ENCODE measurements at places on chromosomes 7 and 10.

DNA sequence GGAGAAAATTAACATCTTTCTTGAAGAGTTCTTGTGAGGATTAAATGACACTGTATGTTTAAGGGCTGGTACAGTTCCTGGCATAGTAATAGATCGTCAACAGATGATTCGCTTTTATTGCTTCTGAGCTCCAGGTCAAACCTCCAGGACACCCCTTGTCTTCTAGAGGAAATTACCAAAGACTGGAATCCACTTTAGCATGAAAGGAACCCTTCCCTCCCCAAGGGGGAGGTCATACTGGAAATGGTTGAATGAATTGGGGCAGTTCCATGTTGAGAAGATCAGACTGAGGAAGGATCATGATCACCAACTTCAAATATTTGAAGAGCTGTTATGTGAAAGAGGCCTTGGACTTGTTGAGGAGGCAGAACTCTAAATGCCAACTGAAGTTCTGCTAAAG, 8.9 kb downstream of the NFE2L3 start:
- DNase-seq = no peak

DNA sequence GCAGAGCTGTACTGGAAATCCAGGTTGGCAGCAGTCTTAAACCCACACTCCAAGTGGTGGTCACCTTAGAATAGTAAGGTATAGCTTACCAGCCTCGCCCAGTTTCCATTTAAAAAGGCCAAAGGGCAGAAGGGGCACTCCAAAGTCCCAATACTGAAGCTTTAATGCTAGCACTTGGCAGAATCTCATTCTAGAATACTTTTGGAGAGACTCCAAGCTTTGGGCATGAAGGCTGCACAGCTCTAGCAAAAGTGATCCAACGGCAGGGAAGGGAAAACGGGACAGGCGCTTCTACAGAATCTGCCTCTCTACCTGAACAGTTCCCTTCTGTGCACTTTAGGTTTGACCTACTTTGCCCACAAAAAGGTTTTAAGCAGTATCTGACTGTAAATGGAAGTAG, 19.7 kb downstream of the SMURF1 start:
- DNase-seq = no peak

- DNase-seq = peak; percentile 35
Measured at GRCh38 chr7:30164567-30164966, 29.8 kb downstream of the MTURN start.

GRCh38 chr10:114388275-114388674, 16.0 kb downstream of the AFAP1L2 start:
- DNase-seq = no peak

DNA sequence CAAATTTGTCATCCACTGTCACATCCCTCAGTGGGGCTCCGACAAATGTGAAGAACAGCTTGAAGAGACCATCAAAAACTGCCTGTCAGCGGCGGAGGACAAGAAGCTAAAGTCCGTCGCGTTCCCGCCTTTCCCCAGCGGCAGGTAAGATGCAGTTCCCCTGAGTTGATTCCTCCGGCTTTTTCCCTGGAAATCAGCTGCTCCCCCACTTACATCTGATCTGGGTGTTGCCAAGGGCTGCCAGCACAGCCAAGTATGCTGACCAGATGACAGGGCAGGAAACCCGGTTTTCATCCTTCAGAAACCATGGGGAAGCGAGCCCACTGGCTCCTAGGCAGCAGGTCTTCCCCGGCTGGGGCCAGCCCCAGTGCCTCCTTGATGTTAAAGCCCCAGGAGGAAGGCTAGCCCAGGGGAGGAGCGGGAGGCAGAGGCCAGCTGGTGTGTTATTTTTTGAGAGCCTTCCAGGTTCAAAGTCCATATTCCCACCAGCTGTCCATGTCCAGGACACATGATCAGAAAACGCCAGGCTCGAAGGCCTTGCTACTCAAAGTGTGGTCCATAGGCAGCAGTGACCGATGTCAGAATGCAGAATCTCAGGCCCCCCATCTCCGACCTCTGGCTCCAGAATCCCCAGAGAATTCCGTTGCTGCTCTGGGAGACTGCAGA, 23.4 kb downstream of the AIFM2 start:
- DNase-seq = no peak

DNA sequence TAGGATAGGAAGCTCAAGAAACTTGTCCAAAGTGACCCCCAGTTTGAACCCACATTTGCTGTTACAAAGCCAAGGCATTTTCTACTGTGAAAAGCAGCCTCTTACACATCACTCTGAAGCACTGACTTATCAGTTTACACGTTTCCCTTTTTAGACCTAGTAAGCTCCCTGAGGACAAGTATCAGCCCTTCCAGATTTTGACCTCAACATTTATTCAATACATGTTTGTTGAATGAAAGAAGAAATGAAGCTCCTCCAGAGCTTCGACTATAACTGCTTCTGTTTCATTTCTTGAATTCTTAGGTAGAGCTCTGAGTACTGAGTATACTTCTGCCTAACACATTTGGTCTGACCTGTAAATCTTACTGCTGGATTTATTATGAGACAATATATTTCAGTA, 2.7 kb downstream of the WASL start:
- no peak for DNase-seq

DNA sequence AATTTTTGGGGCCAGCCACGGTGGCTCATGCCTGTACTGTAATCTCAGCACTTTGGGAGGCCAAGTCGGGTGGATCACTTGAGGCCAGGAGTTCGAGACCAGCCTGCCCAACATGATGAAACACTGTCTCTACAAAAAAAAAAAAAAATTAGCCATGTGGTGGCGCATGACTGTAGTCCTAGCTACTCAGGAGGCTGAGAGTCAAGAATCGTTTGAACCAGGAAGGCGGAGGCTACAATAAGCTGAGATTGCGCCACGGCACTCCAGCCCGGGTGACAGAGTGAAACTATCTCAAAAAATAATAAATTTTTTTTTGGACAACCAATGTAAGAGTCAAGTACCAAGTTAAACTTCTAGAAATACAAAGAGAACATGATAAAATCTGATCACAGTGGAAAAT, 164.6 kb downstream of the AVL9 start:
- no peak for DNase-seq

DNA sequence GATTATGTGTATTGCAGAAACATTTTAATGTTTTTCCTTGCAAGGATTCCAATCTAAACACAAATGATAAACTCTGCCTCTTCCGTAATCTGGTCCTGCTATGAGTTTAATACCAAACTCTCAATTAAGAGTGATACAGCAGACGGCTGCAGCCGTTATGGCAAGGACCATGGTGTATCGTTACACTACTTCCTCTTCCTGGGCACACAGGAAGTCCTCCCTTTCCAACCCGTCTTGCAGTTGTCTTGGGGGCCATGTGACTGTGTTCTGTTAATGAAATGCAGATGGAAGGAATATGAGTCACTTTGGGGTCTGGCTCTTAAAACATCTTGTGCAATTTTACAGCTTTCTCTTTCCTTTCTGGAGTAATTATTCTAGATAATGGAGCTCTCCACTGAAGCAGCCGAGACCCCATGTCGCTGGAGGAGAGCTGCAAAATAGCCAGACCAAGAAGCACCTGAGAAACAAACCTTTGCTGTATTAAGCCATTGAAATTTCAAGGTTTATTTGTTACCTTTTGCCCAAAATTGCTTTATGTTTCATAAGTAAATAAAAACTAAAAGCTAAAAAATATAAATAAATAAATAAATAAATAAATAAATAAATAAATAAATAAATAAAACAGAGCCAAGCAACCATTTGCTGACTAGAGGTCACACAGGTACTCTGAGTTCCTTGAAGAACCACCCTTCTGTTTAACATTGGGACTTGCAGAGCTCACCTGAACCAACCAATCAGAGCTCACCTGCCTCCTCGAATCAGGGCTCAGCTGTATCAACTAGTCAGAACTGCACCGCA, 74.7 kb downstream of the FRMPD2 start:
- no peak for DNase-seq

DNA sequence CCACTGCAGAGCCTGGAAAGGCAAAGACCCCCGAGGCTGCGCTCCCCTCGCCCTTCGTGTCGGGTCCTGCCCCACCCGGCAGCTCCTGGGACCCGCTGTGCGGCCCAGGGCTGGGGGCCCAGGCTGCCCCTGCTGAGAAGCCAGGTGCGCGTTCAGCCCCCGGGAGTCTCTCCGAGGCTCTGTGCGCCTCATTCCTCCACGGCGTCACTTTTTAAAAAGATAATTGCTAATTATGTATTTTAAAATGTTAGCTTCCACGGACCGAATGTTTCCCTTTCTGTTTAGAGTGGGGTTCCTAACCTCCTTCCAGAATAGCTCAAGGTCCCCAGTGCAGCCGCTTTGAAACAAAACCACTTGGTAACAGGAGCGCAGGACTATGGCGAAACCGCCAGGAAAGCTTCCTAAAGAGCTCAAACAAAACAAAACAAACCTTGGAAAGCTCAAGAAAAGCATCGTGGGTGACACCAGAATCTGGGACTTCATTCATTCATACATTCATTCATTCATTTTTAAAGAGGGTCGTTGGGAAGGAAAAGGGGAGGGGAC, 45.6 kb downstream of the PDIA4 start:
- no peak for DNase-seq
